Stimulated activated CD4-positive, alpha-beta T cell treated with anti-CD3 and anti-CD28 coated beads, Interleukin-1b, Interleukin-23, amount 100 ng/mL, for 1 hour (primary cell): ENCODE measurements at places on chromosomes 5 and 9.

DNA sequence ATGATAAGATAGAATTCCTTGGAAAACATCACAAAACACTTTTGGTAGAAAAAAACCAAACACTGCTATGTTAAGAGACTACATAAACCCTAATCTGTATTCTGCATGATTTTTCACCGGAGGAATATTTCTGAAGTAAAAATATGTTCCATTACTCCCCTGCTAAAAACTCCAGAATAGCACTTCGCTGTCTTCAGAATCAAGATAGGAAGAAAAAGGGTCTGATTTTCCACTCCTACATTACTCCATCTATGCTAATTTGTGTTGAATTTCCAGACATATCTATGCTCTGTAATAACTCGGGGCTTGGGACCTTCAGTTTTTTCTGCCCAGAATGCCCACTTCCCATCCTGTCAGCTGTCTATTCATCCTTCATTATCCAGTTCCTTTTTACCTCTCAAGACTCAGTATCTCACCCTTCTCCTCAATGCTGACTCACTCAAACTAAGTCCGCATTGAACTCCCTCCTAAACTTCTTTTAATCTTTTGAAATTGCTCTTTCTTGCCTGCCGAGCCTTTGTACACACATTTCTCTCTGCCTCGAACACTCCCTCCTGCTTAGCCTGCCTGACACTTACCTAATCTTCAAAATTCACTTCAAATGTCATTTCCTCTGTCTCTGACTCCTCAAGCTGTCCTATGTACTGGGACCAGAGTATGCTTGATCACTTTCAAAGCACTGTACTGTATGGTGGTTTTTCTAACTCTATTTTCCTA, 171.0 kb downstream of the ARRDC3 start:
- DNase-seq: no peak

GRCh38 chr5:141780952-141781781, 97.0 kb downstream of the PCDH1 start:
- DNase-seq: no peak

GRCh38 chr9:133169102-133169501, 5.4 kb upstream of the GBGT1 start:
- DNase-seq: no peak

- no peak for DNase-seq
These were observed 113.0 kb downstream of the RPS23 start for GRCh38 chr5:82164977-82165713.

- no peak for DNase-seq
These were observed 31.5 kb downstream of the ZSWIM6 start for GRCh38 chr5:61363401-61364114.

- no peak for DNase-seq
These were observed 354.9 kb downstream of the CETN3 start for GRCh38 chr5:90054612-90055011.

- no peak for DNase-seq
These were observed 8.0 kb upstream of the SPOCK1 start for GRCh38 chr5:137507150-137507549.
